Effector memory CD4-positive, alpha-beta T cell (primary cell): ENCODE measurements at places on chromosomes 4 and X.

DNA sequence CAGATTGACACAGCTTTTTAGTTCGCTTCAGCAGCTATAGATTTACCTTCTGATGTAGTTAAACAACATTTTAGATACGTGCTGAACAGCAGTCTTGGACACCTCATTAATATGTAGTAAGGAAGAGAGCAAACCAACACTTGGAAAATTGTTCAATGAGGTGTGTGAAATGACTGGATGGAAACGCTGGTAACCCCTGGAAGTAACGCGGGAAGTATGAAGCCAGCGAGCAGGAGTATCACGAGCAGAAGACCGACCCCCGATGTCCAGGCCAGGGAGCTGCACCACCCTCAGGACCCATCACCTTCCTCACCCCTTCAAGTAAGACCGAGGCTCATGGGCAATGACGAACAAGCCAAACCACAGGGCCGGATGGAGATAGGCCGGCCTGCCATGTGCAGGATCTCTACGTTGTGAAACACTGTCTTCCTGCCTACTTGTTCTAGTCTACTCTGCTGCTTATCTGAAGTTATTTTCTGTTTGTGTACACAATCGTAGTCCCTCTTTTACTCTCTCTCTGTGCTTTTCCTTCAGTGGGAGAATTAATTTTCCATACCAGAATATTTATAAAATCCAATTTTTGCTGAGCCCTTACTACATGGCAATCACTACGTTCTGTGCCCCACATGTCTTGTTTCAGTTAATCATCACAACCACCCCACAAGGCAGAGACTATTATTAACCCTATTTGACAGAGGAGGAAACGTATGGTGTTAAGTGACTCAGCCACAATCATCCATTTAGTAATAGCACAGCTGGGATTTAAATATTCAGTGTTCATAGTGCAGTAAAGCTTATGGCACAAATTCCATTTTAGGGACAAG lies 221.7 kb downstream of the APBB2 start:
- no peak for DNase-seq

GRCh38 chrX:18422886-18423285 lies 2.5 kb upstream of the CDKL5 start:
- DNase-seq, result no peak

DNA sequence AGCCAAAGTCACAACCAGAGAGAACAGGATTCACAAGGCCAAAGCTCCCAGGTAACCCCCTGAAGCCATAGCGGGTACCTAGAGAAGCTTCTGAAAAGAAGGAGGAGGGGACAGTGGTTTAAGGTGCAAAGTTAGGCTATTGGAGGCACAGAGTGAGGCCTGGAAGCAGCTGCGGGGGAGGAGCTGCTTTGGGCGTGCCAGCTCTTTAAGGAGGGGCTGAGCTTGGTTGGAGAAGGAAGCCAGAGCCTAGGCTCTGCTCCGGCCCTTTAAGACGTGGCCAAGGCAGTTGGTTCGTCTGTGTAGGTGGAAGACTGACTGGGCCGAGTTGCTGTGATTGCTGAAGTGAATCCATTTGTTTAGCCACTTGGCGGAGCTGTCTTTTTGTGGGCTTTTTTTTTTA lies 1.5 kb downstream of the KLF8 start:
- no peak for DNase-seq

DNA sequence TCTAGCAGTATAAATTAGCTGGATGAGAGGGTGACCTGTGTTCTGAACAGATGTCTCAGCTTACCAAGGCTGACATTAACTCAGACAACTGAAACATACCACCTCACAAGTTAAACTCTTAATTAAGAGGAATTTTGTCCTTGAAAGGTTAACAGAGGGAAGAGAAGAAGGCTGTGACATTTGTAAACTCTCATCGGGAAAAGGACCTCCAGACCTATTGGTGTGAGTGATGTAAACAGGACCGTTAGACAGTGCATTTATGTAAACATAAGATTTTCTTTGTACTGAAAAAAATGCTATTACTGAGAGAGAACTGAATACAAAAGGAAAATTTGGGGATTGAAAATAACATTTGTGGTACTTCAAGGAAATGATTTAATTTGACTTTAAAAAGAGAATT lies 308.4 kb upstream of the DIAPH2 start:
- DNase-seq, result no peak

- DNase-seq, result no peak
Measured at GRCh38 chrX:25925946-25926345, 212.2 kb upstream of the MAGEB18 start.

DNA sequence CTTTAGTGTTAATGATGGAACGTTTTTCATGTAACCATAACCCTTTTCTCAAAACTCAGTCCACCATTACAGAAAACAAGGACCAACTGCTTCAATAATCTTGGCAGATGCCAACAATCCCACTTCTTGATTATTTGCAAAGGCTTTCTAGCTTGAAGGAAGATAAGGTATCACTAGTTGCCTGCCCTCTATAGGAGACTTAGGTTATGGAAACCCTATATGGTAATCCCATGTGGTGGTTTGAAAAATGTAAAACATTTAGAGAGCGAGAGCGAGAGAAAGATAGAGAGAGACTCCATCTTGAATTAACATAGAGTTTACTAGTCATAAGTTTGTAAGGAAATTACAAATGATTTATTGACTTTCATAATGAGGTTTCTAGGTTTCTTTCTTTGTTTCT lies 1627.5 kb upstream of the TENM3 start:
- DNase-seq, result no peak

- no peak for DNase-seq
Measured at GRCh38 chr4:2421928-2422327, 3.2 kb downstream of the CFAP99 start.

DNA sequence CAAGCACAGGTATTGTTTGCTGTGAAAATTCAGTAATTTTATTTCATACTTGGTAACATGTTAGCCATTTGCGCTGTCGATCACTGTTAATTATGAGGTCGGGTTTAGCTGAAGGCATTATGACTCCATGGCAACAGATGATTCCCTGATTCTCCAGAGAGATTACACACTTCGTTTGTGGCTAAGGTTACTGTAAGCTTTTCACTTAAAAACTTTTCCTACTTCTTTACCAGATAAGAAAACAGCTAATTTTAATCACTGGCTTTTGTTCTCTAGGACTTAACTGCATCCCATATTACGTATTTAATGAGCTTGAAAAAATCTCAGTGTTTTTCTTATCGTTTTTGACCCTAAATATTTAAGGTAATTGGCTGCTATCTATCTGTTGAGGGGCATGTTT lies 2.1 kb downstream of the GSTCD start:
- DNase-seq, result no peak

DNA sequence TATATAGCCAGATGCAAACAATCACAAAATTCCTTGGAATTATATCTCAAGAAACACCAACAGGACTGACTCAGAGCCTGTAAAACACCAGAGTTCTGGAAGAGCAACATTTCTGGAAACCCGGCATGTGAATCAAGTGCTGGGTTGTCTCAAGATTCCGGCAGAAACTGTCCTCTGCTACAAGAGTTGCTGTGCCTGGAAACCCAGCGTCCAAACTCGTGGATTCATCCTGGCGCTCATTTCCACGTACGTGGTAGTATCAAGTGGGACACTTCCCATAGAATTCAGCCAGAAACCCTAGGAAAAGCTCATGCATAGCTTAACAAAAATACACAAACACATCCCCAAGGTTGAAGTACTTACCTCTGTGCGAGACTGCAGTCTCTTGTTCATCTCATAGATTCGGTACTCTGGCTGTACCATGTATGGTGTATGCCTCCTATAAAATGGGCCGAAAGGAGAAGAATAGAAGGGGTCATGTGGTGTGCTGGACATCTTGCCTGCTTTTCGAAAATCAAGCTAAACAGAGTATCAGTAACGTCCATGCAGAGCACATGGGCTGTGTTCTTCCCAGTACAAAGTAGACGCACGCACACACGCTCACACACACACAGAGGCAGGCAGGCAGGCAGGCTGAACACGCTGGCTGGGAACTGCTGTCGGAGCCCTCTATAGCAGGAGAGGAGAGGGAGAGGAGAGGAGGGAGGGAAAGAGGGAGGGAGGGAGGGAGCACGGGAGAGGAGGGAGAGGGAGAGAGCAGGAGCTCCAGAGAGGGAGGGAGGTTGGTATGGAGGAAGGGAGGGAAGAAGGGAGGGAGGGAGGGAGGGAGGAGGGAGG lies at the start of gene LDB2:
Gene LDB2, minus strand, starts transcription at position 655 of the 837 bp plus-strand sequence.
- DNase-seq, result no peak

DNA sequence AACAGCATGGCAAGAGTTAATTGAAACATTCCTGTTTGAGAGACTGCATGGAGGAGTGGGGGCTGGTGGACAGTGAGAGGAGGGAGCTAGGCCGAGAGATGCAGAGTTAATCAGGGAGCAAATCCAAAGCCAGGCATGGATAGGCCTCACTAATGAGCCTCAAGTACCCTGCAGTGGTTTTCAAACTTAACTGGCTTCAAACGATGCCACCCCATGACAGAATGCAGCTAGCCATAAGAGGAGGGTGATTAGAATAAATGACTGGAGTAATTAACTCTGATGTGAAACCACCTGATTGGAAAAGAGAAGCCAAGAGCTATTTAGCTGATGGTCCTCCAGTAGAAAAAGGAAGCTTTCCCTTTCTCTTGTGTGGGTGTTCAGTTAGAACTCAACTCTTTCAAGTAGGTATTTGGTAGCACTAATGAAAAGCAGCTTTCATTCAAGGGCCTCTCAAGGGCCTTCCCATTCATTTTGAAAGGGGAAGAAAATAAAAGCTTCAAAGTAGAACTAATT lies 215.4 kb upstream of the MAB21L2 start:
- no peak for DNase-seq

GRCh38 chrX:23935106-23935505 lies 27.3 kb downstream of the CXorf58 start:
- DNase-seq, result no peak

- no peak for DNase-seq
Measured at GRCh38 chr4:112277220-112277619, 8.5 kb downstream of the TIFA start.

GRCh38 chrX:40729598-40730584 lies 5.5 kb downstream of the MED14 start:
- no peak for DNase-seq

GRCh38 chr4:8210010-8210409 lies 10.9 kb downstream of the SH3TC1 start:
- DNase-seq, result no peak

DNA sequence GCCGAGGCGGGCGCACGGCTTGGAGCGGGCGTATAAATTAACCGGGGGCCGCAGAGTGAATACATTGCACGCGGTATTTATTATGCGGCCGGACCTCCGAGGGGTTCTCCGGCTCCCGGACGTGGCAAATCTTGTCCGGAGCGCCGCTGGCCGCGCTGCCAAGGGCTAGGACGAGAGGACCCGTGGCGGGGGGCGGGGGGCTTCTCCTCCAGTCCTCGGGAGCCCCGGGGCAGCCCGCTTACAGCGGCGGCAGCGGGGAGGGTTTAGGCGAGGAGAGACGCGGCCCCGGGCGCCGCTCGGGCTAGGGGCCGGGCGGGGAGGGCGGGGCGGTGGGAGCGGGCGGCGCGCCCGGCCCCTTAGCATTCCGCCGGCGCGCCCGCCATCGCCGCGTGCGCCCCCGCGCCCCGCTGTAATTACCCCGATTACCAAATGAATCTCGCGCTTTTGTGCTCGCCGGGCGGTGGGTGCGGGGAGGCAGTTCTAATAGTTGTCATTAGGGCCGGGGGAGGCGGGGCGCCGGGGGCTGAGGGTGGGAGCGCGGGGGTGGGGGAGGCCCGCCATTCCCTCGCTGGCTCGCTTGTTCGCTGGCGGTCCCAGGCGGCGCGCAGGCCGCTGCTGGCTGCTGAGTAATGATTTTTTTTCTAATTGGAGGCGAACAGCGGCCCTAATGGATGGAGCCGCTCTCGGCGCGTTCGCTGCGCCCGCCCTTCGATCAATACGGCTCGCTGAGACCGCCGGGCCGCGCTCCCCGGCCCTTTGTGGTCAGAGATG lies 276.6 kb downstream of the BCOR start:
- no peak for DNase-seq

- no peak for DNase-seq
Measured at GRCh38 chrX:97145934-97146333, 262.2 kb downstream of the RPA4 start.

GRCh38 chrX:153639177-153640044 lies 7.6 kb upstream of the DUSP9 start:
- no peak for DNase-seq

DNA sequence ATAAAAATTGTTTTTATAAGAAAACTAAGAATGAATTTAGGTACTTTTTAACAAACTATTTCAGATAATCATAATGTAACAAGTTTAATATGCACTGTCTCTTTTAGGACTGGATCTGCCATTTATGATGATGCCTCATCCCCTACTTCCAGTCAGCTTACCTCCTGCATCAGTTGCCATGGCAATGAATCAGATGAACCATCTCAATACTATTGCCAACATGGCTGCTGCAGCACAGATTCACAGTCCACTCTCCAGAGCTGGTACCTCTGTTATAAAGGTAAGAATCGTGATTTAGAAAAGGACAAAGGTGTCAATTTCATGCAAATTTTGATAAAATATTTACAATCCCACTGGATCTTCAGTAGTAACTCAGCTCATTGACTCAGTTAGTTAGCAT lies 566.2 kb downstream of the DACH2 start:
- DNase-seq, result no peak

DNA sequence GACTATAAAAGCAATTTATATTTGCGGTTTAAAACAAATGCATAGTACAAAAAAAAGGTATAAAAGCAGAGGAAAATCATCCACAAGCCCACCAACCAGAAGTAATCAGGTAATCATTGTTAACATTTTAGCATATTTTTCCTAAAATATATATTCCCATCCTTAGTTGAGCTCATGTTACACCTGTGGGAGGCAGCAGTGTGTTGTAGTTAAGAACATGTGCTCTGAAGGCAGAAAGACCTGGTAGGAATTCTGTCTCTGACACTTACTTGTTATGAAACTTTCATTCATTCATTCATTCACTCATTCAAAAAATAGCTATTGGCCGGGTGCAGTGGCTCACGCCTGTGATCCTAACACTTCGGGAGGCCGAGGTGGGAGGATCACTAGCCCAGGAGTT lies 15.4 kb upstream of the CDKL5 start:
- DNase-seq, result no peak

DNA sequence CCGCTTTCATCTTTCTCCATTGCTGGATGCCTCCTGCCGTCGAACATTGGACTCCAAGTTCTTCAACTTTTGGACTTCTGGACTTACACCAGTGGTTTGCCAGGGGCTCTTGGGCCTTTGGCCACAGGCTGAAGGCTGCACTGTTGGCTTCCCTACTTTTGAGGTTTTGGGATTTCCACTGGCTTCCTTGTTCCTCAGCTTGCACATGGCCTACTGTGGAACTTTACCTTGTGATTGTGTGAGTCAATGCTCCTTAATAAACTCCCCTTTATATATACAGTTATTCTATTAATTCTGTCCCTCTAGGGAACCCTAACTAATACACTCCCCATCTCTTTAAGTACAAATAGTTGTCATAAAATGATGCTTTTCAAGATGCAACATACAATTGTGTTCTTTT lies 595.3 kb downstream of the ARAP2 start:
- no peak for DNase-seq

GRCh38 chr4:24965627-24966026 lies 52.8 kb upstream of the CCDC149 start:
- no peak for DNase-seq

GRCh38 chr4:86043755-86044592 lies 315.9 kb downstream of the MAPK10 start:
- no peak for DNase-seq
